DMS79 treated with DMSO at 0.1 percent for 48 hours (cell line): ENCODE measurements at places on chromosomes 5 and 9.

GRCh38 chr9:5643005-5643624 lies 14.2 kb downstream of the RIC1 start:
- DNase-seq = no peak

- DNase-seq = no peak
These were observed 192.9 kb upstream of the RAD23B start for GRCh38 chr9:107090218-107090617.

GRCh38 chr9:13567833-13568232 lies 288.3 kb upstream of the MPDZ start:
- no peak for DNase-seq

DNA sequence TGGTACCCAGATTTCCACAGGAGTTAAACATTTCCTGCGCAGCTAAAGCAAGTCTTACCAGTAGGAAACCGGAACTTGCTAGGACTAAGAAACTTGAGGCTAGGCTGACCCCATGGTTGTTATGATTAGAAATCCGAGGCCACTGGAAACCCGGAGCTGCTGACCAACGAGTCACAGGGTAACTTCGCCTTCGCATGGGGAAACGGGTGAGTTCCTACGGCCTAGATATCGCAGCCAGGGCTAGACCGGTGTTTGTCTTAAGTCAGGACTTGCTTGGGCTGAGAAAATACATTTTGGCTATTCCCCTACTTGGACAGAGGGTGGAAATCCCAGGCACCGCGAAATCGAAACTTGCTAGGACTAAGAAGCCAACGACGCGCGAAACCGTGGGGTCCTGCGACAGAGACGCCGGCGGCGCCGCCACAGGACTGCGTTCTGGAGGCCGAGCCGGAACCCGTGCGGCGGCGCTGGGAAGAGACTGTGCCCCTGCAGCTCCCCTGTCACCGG lies 1.6 kb upstream of the ANXA2R start:
- DNase-seq = peak; percentile 75

GRCh38 chr9:130220352-130220751 lies 45.2 kb upstream of the HMCN2 start:
- no peak for DNase-seq

GRCh38 chr5:158746979-158747378 lies 352.7 kb downstream of the EBF1 start:
- DNase-seq = no peak

DNA sequence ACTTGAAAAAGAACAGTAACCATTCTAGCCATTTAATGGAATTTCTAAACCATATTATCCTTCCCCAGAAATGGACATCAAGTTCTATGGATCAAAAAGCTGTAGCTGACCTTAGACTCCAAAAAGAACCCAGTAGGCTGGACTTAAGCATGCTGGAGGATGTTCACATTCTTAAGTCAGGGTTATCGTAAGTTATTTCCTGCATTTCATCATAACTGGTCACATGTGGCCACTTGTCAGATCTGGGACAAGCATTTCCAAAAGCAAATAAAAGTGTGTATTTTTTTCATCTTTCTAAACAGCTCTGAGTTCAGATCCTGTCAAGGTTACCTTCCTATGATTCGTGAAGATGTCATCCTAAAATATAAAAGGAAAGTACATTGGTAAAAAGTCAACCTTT lies 274.5 kb upstream of the PTGER4 start:
- DNase-seq = no peak

- no peak for DNase-seq
These were observed 45.8 kb upstream of the NKD2 start for GRCh38 chr5:962801-963200.

DNA sequence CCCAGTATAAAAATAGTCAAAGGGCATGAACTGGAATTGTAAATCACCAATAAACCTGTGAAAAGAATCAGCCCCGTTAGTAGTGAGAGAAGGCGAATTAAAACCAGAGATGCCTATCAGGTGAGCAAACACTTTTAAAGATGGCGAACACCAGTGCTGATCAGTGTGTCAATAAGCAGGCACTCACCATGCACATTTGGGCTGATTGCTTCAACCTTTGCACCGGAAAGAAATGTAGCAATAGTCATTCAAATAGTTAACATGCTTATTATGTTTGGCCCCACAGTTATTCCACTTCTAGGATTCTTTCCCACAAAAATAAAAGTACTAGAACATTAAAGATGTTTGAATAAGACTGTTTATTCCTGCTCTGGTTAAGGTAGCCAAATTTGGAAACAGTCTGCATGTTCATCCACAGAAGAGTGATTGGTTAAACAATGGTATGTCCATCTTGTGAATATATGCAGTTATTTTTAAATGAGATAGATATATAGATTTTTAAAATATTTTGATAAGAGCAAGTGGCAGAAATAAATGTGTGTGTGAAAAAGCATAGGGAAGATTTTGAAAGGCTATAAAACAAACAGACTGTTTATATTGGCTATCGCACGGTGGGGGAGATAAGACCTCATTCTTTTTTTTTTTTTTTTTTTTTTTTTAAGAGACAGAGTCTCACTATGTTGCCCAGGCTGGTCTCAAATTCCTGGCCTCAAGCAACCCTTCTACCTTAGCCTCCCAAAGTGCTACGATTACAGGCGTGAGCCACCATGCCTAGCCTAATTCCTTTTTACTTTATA lies 112.2 kb downstream of the PIP5K1B start:
- DNase-seq = no peak

GRCh38 chr9:36840898-36841536 lies 193.1 kb downstream of the PAX5 start:
- DNase-seq = no peak

DNA sequence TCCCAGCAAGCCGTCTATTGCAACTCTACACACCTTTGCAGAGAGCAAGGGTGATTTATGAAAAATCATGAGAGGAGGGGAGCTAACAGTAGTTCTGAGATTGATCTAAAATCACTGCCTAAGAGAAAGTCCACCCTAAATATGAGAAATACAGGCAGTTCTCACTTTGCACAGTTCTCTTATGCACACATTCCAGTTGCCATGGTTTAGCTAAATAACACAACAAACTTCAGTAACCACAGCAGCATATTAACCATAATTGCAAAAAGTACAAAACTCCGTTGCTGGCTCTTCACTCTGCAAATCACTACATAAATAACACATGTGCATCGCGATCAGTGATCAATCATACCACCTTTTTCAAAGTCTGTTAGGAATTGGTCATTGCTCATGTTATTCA lies 31.1 kb downstream of the PGGT1B start:
- DNase-seq = no peak

- no peak for DNase-seq
These were observed 215.1 kb downstream of the SEC61B start for GRCh38 chr9:99437145-99437544.

DNA sequence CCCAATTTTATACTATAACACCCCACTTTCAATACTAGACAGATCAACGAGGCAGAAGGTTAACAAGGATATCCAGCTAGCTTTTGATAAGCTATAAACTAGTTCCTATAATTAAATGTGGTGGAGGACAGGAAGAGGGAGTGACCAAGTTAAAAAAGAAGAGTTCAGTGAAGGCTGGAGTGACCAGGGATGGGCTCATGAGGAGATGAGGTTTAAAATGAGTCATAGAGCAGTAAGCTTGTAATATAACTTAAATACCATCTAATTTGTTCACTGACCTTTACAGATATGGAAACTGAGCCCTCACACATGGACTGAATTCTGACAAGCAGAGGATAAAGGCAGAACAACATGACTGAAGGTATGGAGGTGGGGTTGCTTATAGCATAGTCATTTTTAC lies 284.5 kb downstream of the SPATA31D1 start:
- DNase-seq = no peak

- DNase-seq = no peak
These were observed 143.4 kb upstream of the CDH6 start for GRCh38 chr5:31049936-31050704.

GRCh38 chr9:126702151-126703001 lies 88.6 kb downstream of the LMX1B start:
- DNase-seq = no peak

- no peak for DNase-seq
These were observed 54.4 kb downstream of the ZNF474 start for GRCh38 chr5:122183788-122184170.

GRCh38 chr5:124436294-124436693 lies 310.1 kb downstream of the ZNF608 start:
- no peak for DNase-seq

GRCh38 chr9:127963041-127963358 lies 17.8 kb downstream of the EEIG1 start:
- DNase-seq = no peak

GRCh38 chr5:90529194-90529938 lies at the start of gene LYSMD3:
Gene LYSMD3, minus strand, starts transcription at chr5:90529584. Its CDS starts 4,295 bp downstream, at chr5:90525289.
- peak; percentile 60 for DNase-seq

GRCh38 chr9:83430681-83431080 lies 107.5 kb downstream of the FRMD3 start:
- no peak for DNase-seq

DNA sequence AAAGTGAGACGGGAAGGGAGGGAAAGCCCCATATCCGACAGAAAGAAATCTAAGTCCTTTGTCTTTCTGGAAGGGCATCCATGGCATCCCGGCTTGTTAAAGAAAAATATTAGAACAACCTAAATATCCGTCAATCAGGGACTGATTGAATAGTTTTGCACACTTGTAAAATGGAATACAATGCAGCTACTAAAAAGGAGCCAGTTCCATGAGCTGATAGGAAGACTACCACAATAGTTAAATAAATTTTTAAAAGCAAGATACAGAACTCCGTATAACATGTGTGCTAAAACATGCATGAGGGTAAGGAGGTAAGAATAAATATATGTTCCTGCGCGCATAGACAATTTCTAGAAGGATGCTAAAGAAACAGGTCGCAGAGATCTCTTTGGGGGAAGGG lies 12.8 kb upstream of the GNPDA1 start:
- DNase-seq = no peak

DNA sequence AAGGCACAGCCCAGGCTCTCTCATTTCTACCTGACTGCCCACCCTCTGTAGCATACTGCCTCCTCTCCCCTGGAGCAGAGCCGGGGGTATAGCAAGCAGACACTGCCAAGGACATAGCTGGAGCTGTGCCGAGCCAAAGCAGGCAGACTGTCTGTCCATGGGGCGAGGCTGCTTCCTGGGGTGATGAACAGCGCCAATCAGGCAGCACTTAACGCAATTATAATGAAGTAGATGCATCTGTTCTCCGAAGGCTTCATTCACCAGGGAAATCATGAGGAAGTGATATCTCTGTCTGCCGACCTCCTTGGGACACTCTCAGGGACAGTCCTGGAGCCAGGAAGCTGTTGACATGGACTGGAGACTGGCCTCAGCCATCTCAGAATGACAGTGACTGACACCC lies 230.7 kb downstream of the ASTN2 start:
- DNase-seq = no peak

DNA sequence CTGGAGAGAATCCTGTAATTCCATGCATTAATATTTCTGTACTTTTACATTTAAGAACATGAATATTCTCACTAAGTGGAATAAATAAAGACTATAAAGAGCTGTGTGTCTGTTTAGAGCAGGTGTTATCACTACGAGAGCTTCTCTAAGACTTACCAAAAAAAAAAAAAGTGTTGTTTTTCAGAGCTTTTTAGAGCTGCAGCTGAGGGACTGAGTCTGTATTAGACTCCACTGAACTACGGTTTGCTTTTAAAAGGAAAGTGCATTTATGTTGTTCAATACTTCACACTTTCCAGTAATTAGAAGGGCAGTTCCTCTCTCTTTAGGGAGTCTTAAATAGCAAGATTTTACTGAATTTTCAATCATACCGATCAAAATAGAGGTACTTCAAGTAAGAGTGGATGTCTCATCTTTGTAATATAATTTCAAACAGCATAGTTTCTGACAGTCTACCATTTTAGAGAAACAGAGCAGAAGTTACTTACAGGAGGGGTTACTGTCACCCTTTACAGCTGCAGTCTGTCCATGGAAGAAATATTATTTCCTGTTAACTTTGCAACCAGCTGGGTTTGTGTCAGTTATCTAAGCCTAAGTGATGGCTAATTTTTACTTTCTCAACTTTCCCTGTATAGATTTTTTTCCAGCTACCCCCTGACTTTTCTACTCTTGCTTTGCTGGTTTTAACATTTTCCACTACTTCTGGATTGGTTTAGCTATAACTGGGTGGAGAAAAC lies 2.4 kb downstream of the SYK start:
- DNase-seq = peak; percentile 22

- no peak for DNase-seq
These were observed 99.5 kb downstream of the LHFPL2 start for GRCh38 chr5:78549043-78549442.

DNA sequence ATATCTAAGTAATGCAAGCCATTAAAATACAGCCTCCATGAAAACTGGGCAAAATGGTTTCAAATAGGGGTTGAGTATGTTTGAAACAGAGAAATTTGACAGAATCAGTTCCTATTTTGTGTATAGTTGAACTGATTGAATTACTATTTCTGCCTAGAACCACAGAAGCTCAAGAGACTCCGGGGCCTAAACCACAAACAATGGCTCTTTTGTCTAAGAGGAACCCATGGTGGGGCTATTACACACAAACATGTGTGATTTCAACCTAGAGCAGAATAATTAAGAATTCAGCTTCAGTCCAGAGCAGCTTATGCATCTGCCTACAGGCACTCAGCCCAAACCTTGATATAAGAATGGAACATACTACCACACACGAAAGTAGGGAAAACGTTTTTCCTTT lies 171.2 kb upstream of the MPDZ start:
- no peak for DNase-seq

- DNase-seq = no peak
These were observed 276.9 kb downstream of the PRR16 start for GRCh38 chr5:120740989-120741388.

DNA sequence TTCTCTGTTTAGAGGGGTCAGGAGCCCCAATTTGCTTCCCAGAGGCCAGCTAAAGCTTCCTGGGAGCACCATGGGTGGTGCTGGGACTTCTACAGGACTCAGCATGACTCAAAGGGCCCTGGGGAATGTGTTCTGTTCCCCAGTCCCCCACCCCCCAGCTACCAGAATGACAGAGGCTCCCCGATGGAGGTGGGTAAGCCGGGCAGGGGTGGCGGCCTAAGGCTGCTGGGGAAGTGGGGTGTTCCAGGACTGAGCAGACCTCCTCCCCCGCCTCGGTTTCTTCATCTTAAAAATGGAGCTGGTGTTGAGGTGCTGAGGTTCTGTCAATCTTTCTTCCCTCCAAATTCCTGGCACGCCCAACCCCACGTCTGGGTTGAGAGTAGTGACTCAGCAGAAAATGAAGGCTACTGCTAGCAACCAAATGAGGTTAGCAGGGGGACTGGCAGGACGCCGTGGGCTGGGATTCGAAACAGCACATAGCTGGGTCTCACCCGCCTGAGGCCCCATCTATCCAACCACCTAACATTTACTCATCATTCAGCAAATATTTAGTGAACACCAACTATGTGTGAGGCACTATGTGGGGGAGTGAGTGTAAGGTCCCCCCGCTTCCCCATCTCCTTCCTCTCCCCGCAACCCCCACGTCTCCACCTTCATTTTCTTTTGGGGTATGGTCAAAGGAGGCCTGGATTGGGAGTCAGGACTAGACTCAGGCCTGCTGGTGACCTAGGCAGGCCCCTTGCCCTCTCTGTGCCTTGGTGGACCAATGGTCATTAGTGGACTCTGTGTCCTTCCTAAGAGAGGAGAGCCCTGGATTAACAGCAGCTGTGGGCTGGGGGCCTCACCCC lies 50.2 kb downstream of the C9orf50 start:
- DNase-seq = no peak
